ENCODE measurements at places on chromosomes 1 and 21.

GRCh38 chr1:233172201-233172600 is 123.3 kb downstream of the PCNX2 start:
- H3K36me3 ChIP-seq: peaks cover 27% of the 10 kb centered on the region
- no peaks in the 10 kb centered on the region for H3K27me3 ChIP-seq
- DNase-seq: no peak
- H3K4me3 ChIP-seq: no peak overlapping the region
- H3K4me1 ChIP-seq: no peaks in the 10 kb centered on the region
- no peak overlapping the region for H3K27ac ChIP-seq

DNA sequence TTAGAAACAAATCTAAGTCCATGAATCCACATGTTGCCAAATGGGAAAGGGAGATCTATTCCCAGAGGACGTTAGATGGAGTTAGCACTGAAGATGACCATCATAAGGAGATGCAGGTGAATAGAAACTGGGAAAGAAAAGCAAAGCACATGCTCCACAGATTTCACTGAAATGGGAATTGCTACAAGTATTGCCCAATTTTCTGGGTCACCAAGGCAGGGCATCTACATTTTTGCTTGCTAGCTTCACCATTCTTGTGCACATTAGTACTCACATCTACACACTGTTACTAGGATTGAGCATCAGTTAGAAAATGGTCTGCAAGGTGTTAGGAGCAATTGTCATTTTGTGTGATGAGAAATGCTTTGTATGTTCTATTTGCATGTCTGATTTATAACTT is 99.1 kb downstream of the JAK1 start:
- no peak overlapping the region for H3K27ac ChIP-seq
- DNase-seq: no peak
- peaks cover 24% of the 10 kb centered on the region for H3K4me1 ChIP-seq
- H3K27me3 ChIP-seq: no peaks in the 10 kb centered on the region
- peaks cover 87% of the 10 kb centered on the region for H3K36me3 ChIP-seq
- H3K4me3 ChIP-seq: no peak overlapping the region

GRCh38 chr1:195748969-195749368 is 859.3 kb downstream of the KCNT2 start:
- DNase-seq: no peak
- H3K4me1 ChIP-seq: no peaks in the 10 kb centered on the region
- H3K27ac ChIP-seq: no peak overlapping the region
- no peak overlapping the region for H3K4me3 ChIP-seq
- H3K36me3 ChIP-seq: no peaks in the 10 kb centered on the region
- H3K27me3 ChIP-seq: no peaks in the 10 kb centered on the region

GRCh38 chr1:207619871-207620542 is 24.9 kb upstream of the CR1L start:
- DNase-seq: no peak
- no peaks in the 10 kb centered on the region for H3K27me3 ChIP-seq
- H3K36me3 ChIP-seq: no peaks in the 10 kb centered on the region
- H3K27ac ChIP-seq: no peak overlapping the region
- no peak overlapping the region for H3K4me3 ChIP-seq

DNA sequence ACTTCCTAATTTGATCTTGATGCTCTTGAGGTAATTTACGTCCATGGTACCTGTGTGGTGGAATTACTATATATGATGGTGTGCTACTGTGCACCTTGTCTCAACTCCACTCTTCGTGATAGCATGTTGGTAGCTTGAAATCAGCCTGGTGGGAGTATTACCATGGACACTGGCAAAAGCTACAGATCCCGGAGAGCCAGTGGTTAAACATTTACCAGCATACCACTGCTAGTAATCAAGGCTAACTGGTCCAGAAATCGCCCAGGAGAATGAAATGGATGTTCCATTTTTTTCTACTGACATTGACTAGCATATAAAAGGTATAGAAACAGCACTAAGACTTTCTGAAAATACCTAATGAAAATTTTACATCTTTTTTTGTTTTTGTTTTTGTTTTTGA is 30.6 kb downstream of the ELK4 start:
- no peaks in the 10 kb centered on the region for H3K27me3 ChIP-seq
- H3K4me1 ChIP-seq: no peaks in the 10 kb centered on the region
- H3K4me3 ChIP-seq: no peak overlapping the region
- DNase-seq: no peak

- H3K4me3 ChIP-seq: no peak overlapping the region
- H3K27ac ChIP-seq: no peak overlapping the region
- no peaks in the 10 kb centered on the region for H3K4me1 ChIP-seq
- no peaks in the 10 kb centered on the region for H3K36me3 ChIP-seq
- no peak for DNase-seq
- H3K27me3 ChIP-seq: no peaks in the 10 kb centered on the region
Observed at GRCh38 chr1:194331758-194332157, 1145.3 kb upstream of the B3GALT2 start.

DNA sequence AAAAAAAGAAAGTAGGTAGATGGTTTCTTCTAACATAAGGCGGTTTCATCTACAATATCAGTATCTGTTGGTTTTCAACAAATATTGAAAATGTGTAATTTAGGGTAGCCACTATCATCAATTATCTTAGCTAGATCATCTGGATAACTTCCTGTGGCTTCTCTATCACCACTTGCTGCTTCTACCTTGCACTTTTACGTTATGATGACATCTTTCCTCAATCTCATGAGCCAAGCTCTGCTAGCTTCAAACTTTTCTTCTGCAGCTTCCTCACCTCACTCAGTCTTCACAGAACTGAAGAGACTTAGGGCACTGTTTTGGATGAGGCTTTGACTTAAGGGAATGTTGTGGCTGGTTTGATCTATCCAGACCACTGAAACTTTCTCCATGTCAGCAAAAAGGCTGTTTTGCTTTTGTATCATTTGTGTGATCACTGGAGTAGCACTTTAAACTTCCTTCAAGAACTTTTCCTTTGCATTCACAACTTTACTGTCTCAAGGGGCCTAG is 144.9 kb upstream of the HP1BP3 start:
- H3K4me1 ChIP-seq: peaks cover 6% of the 10 kb centered on the region
- DNase-seq: no peak
- no peak overlapping the region for H3K27ac ChIP-seq
- no peak overlapping the region for H3K4me3 ChIP-seq

DNA sequence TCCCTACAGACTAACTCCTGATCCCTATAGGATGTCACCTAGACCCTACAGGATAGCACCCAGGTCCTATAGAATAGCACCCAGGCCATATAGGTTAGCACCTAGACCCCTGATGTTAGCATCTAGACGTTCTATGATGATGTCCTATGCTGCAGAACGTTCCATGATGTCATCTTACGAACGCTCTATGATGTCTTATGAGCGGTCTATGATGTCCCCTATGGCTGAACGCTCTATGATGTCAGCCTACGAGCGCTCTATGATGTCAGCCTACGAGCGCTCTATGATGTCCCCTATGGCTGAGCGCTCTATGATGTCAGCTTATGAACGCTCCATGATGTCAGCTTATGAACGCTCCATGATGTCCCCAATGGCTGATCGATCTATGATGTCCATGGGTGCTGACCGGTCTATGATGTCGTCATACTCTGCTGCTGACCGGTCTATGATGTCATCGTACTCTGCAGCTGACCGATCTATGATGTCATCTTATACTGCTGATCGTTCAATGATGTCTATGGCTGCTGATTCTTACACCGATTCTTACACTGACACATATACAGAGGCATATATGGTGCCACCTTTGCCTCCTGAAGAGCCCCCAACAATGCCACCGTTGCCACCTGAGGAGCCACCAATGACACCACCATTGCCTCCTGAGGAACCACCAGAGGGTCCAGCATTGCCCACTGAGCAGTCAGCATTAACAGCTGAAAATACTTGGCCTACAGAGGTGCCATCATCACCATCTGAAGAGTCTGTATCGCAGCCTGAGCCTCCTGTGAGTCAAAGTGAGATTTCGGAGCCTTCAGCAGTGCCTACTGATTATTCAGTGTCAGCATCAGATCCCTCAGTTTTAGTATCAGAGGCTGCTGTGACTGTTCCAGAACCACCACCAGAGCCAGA is 9.5 kb downstream of the SON start:
- peaks cover 12% of the 10 kb centered on the region for H3K4me1 ChIP-seq
- DNase-seq: no peak
- no peak overlapping the region for H3K27ac ChIP-seq
- H3K27me3 ChIP-seq: no peaks in the 10 kb centered on the region

- peaks cover 27% of the 10 kb centered on the region for H3K36me3 ChIP-seq
- peaks cover 30% of the 10 kb centered on the region for H3K4me1 ChIP-seq
- peak; percentile 91 for DNase-seq
- H3K27me3 ChIP-seq: no peaks in the 10 kb centered on the region
- no peak overlapping the region for H3K27ac ChIP-seq
Observed at GRCh38 chr21:39388038-39388810, 39.3 kb upstream of the HMGN1 start.

DNA sequence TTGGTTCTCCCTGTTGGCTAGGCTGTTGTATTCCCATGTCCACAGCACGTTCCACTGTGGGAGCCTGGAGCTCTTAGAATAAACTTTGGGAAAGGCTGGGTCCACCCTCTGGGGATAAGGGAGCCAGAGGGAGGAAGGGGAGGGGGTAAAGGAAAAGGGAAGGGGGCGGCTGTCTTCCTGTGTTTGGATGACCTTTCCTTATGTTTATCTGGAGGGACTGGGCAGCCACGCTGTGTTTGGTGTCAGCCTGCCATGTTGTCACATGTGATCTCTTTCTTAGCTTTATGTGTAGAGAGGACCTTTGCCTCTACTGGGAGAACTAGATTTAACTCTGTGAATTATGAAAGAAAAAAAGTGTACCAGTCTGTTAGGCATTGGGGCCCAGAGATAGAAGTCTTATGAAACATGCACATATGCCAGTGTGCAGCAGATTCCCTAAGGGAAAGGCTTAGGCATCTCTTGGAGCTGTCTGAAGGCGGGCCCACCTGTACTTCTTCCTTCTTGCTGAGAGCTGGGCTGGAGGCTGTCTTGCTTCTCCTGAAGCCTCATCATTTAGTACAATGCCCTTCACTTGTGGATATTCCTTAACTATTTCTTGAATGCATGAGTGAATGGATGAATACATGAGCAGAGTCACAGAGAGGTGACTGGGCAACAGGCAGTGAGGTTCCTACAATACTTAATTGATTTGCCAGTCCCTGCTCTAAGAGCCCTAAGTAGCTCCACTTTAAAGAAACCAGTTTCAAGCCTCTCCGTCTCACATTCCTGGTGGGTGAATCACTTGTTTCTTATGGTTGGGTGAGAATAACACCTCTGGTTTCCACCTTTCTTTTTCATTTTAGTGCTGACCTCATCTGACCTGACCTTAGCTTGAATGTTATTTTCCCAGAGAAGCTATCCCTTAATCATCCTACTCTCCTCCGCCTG is 62.5 kb upstream of the ARHGAP29 start:
- H3K36me3 ChIP-seq: no peaks in the 10 kb centered on the region
- DNase-seq: no peak
- peaks cover 3% of the 10 kb centered on the region for H3K27me3 ChIP-seq

GRCh38 chr1:175742790-175743459 is 470 bp downstream of the TNR start:
- peaks cover 17% of the 10 kb centered on the region for H3K27me3 ChIP-seq
- H3K27ac ChIP-seq: no peak overlapping the region
- H3K4me1 ChIP-seq: no peaks in the 10 kb centered on the region

GRCh38 chr1:22763487-22764200 is 53.0 kb downstream of the EPHB2 start:
- H3K4me3 ChIP-seq: no peak overlapping the region
- H3K27ac ChIP-seq: no peak overlapping the region
- DNase-seq: no peak
- H3K27me3 ChIP-seq: no peaks in the 10 kb centered on the region
- no peaks in the 10 kb centered on the region for H3K36me3 ChIP-seq
- H3K4me1 ChIP-seq: no peaks in the 10 kb centered on the region

DNA sequence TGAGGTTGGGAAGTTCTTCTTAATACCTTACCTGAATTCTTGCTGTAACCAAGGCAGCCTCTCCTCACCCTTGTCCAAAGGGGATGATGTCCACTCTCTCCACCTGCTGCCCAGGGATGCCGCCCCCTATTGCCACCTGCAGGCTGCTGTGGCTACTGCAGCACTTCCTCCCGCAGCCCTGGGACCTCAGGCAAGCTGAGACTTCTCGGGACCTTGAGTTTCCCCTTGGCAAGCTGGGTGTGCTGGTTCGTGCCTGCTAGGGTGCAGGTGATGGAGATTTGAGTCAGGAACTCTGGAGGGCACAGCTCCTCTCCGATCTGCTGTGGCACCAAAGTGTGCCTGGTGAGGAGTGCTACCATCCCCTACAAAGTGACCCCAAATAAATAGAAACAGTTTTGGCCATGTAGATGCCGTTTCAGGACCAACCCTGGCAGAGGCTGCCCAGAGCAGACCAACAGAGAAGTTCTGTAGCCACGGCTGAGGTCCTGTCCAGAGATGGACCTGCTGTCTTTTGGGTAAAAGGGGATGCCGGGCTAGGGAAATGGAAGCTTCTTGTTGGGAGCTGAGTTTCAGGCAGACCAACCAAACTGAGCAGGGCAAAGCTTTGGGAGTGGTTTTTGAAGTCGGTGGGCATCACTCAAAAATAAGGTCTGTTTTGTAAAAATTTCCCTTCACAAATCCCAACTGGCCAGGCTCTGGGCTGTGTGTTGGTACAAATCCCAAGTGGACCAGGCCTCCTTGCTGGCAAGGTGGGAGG is 31.7 kb downstream of the RUNX3 start:
- DNase-seq: peak; percentile 32
- H3K4me3 ChIP-seq: no peak overlapping the region
- no peak overlapping the region for H3K27ac ChIP-seq
- H3K36me3 ChIP-seq: peaks cover 25% of the 10 kb centered on the region

GRCh38 chr1:171457412-171457811 is 27.9 kb upstream of the PRRC2C start:
- H3K27ac ChIP-seq: no peak overlapping the region
- H3K27me3 ChIP-seq: peaks cover 3% of the 10 kb centered on the region
- H3K4me3 ChIP-seq: no peak overlapping the region
- no peak for DNase-seq
- H3K4me1 ChIP-seq: no peaks in the 10 kb centered on the region

GRCh38 chr1:221816899-221817298 is 75.0 kb upstream of the DUSP10 start:
- H3K27ac ChIP-seq: no peak overlapping the region
- no peaks in the 10 kb centered on the region for H3K4me1 ChIP-seq
- H3K4me3 ChIP-seq: no peak overlapping the region
- H3K36me3 ChIP-seq: no peaks in the 10 kb centered on the region

DNA sequence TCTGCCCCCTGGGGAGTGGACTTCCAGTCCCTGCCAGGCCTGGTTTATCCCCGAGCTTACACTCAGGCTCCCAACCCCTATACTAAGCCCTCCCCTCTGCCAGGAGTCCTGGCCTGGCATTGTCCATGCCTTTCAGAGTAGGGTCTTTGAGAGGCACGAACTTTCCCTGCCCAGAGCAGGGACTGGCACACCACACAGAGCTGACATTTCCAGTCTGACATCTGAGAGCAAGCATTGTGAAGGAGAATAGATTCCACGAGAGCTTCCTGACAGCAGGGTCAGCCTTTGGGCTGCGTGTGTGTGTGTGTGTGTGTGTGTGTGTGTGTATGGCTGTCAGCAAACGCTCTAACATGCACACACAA is 59.5 kb upstream of the LAPTM5 start:
- H3K27me3 ChIP-seq: peaks cover 33% of the 10 kb centered on the region
- no peak overlapping the region for H3K27ac ChIP-seq
- H3K4me3 ChIP-seq: no peak overlapping the region
- no peak for DNase-seq
- no peaks in the 10 kb centered on the region for H3K4me1 ChIP-seq
